ENCODE measurements at places on chromosomes 1 and 21.

DNA sequence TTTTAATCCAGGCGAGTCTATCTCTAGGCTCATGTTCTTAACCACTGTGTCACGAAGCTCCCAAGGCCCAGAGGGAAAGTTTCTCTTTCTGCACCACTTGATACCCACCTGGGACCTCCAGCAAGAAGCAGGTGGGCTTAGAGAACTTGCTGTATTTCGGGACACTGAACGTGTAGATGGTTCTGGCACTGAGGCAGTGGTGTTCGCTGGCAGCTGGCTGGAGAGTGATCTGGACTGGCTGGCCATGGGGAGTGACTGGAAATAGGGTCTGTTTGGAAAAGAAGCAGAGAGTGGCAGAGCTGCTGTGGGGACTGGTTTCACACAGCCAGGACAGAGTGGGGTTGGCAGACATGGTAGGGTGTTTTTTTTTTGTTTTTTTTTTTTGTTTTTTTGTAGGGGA is 16.4 kb upstream of the IL22RA1 start:
- DNase-seq = no peak

DNA sequence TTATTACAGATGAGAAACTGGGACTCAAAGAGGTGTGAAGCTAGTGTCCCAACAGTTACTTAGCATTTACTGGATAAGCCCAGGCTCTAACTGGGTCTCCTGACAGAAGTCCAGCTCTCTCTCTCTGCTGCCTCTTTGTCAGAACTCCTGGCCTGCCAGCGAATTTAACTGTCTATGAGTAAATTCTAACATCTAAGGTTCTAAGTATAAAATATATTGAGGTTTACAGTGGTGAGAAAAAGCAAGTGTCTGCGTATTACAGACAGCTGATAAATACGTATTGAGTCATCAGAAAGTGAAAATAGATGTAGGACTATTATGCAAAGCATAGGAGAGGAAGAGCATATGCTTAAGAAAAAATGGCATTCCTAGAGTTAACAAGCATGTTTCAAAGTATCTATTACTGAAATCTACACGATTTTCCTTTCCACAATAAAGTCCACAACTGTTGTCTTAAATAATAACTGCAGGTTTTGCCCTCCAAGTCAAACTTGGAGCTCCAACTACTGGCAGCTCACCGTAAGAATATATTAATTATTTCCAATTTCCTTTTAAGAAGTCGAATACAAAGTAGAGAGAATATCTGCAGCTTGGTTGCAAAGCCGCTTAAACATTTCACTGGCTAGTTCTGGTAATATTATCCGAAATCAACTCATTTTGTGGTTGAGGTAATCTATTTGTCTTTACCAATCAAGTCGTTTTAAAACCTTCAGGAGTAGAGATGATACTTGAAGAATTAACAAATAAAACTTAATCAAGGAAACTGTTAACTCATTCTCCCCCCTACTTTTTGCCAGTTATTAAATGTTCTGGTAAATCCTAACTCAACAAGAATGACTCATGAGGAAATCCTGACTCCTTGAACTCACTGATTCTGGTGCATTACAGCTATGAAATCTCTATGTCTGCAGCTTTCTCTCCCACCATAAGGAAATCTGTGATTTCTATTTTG is 1.4 kb upstream of the RGS2 start:
- peak; percentile 24 for DNase-seq

- DNase-seq = no peak
Observed at GRCh38 chr1:98793136-98793535, 131.6 kb downstream of the SNX7 start.

GRCh38 chr1:240004086-240004749 is 87.5 kb upstream of the FMN2 start:
- DNase-seq = peak; percentile 14

DNA sequence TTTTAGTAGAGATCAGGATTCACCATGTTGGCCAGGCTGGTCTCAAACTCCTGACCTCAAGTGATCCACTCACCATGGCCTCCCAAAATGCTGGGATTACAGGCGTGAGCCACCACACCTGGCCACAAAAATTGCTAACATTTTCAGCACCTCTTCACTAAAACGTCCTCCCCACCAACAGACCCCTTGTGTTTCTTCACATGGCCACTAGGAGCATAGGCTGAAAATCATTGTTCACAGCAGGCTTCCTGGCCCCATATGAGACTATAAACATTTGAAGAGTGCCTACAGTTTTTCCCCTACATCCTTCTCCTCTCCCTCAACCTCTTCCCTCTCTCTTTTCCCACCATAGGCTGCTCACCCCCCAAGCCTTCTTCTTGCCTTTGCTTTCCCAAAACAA is 28.0 kb upstream of the SFPQ start:
- peak; percentile 9 for DNase-seq

- no peak for DNase-seq
Observed at GRCh38 chr1:203791498-203791897, 3.9 kb upstream of the ZBED6 start.

DNA sequence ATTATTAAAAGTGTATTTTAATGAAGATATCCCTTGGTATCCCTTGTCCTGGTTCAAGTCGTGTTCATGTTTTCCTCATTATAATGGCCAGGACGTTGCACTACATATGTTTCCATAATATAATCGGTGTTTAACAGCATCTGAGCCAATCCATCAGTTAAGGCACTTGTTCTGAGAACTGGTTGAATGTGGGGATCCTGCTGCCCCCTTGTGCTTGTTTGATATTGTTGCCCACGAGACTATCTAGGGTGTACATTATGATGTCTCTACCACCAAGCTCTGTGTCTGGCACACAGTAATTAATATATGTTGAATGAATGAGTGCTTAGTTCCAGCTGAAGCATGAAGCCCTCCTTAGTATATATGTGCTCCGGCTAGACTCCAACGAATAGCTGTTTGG is 193.0 kb downstream of the CACNA1E start:
- DNase-seq = peak; percentile 31

DNA sequence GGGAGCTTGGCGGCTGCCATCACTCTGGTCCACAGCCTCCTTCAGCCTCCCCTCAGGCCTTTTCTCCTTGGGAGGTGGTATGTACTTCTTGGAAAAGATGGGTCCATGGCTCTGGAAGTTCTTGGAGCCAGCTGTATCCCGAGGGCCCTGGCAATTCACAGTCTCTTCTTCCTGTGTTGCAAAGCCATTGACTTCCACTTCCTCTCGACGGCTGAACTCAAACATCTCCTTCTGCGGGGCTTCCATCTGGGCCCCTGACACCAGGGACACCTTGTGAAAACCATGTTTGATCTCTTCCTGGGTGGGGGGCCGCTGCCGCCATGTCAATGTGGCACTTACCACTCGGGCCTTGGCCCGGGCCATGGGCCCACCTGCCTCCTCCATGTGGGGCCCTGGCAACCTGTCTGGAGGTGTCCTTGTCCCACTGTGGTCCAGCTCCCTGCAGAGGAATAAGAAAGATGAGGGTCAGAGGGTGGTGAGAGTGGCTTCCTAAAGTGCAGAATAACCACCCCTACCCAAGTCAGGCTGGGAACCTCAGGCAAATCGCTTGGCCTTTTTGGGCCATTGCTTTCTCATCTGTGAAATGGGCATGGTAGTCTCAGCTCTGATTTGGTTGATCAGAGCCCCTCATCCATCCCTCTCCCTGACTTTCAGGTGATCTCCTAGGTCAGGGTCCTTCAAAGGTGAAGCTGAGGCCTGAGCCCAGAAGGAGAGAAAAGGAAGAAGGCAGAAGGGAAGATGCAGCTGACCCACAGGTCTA is 7.5 kb downstream of the CRYBG2 start:
- DNase-seq = no peak

DNA sequence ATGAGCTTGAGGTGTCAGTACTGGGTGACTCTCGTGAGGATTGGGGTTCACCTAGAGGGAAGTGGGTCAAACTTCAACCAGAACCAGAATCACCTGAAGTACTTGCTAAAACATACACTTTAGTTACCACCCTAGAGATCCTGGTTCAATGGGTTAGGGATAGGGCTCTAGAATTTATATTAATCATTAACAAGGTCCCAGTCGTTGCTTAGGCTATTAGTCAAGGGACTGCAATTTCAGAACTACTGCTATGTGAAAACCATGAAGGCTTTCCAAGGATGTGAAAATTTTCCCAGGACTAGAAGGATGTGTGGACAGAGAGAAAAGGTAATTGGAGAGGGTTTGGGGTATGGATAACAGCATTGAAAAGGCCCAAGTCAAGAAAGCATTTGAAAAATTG is 162.6 kb downstream of the GRIK1 start:
- no peak for DNase-seq

GRCh38 chr1:208276757-208277435 is 32.7 kb upstream of the PLXNA2 start:
- DNase-seq = no peak

DNA sequence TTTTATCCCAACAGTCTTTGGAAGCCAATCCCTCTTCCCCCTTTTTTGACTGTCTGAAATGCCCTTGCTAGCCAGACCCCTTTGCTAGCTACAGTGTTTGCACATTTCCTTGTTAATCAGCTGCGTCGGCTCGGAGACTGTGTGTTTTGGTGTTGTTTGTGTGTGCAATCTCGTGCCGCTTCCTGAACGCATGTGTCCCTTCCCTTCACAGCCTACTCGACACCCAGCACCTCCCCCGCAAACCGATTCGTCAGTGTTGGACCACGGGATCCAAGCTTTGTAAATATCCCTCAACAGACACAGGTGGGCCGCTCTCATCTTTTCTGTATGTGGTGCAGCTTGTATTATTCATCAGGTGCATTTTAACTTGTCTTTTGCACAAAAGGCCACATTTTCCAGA is 298.7 kb downstream of the TM2D1 start:
- no peak for DNase-seq

DNA sequence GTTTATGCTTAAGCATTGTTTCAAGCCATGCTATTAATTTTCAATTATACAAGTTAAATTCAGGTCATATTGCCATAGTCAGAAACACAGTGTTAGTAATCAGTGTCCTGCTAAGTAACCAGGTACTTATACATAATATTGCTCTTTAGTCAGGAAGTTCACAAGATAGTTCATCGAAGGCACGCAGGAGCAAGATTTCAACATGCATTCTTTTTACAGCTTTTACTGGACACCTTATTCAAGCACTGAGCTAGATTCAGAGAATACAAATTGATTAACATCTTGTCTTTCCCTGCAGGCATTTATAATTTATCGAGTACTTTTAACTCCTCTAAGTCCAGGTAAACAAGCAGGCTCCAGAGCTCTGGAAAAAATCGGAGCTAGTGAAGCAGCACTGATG is 202.3 kb upstream of the BRINP3 start:
- DNase-seq = no peak

- DNase-seq = no peak
Observed at GRCh38 chr1:193700710-193701355, 514.4 kb upstream of the B3GALT2 start.

DNA sequence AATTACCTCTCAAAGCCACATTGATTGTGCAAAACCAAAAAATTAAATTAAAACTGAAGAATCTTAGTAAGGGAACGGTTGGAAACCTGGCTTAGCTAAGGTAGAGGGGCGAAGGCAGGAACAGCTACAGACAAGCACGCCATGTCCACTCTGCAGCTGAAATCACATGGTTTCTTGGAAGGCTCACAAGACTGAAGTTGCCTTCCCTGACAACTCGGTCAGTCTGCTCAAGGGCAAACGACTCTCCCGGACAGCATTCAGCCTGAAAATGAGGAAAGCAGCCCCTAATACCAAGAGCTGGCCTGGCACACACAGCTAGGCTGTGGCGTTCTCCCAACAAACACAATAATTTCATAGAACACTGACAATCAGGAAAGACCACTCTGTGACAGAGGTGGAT is 22.7 kb upstream of the BECN2 start:
- DNase-seq = no peak

DNA sequence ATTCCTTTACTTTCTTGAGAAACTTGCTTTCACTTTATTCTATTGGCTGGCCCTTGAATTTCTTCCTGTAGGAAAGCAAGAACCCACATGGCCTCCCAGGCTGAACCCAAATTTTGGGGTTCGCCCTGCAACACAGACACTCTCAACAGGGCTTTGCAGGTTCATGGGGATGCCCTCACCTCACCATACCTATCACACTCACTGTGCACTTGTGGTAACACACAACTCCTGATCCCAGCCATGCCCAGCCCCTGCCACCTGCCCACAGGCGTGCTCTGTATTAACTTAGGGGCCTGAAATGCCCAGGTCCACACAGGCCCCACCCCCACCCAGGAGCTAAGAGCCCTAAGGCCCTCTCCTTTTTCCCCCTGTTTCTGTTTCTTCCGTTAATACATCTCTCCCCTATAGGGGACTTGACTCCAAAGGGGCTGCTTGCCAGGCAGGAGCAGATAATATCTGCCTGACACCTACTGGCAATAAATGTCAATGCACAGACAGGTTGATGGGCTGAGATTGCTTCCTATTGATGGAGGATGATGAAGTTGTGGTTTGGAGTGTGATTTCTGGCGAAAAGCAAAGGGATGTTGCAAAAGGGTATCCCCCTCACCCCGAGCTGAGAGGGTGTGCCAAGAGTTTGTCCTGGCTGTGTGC is 171.5 kb downstream of the AJAP1 start:
- DNase-seq = no peak

DNA sequence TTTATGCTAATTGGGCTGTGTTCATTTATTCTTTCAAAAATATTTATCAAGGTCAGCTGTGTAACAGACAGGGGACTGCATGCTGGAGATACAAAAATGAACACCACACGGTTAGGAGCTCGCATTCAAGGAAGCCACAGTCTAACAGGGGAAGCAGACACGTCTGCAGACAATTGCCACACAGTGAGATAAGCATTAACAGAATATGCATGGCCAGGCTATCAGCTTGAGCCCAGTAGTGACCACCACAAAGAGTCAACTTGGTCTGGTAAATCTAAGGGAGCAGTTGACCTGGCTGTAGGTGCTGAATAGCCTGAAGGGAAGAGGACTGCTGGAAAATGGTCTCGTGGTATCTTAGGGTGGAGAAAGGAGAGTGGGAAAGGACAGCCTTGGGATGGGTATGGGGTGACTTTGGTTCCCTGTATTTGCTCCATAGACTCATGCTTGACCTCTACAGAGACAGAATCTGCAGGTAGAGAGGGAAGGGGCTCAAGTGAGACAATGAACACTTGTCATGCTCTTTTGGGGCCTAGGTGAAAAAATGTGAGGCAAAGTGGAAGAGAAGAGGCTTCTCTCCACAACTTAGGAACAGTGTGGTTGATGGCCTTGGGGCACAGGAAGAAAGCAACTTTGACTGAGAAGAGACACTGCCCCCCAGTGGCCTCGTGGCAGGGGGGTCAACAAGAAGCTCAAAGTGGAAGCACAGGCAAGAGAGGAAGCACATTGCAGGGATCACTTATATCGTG is 7.6 kb upstream of the NPL start:
- peak; percentile 82 for DNase-seq

DNA sequence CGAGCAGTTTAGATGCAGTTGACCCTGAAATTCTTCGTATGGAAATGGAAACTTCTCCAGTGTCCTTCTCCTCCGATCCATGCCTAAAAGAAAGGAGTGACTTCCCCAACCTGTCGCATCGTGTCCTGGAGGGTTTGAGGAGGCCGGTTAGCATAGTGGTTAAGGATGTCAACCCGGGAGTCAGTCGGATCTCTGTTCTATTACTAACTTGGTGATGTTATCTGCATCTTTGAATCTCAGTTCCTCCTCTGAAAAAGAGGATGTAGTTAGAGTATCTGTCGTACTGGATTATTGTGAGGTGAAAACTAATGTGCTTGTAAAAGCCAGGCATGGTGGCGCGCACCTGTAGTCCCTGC is 684 bp downstream of the ZBTB8B start:
- DNase-seq = no peak
